Breast epithelium (tissue), 4 donors: ENCODE measurements at places on chromosomes 12 and 14. TPM values are rescaled to one million over a fixed set of nuclear protein-coding genes. Genes with fewer than 3 reads are reported as not detected.

AKAP6 gene
- 1.1 TPM for total RNA-seq

PRB2 gene
- not detected for total RNA-seq

NUAK1 gene
- total RNA-seq: 6.0 TPM

TAMALIN gene
- 8.5 TPM for total RNA-seq

SERPINA9 gene
- not detected for total RNA-seq

GPR68 gene
- total RNA-seq: 0.66 TPM

HHIPL1 gene
- 2.3 TPM for total RNA-seq

PIANP gene
- not detected for total RNA-seq

NRXN3 gene
- 3.5 TPM for total RNA-seq

KRT74 gene
- total RNA-seq: not detected

SIX1 gene
- 5.0 TPM for total RNA-seq

SDR9C7 gene
- not detected for total RNA-seq

CLEC7A gene
- total RNA-seq: 5.2 TPM

AICDA gene
- total RNA-seq: not detected

OAS2 gene
- total RNA-seq: 7.9 TPM

DNA sequence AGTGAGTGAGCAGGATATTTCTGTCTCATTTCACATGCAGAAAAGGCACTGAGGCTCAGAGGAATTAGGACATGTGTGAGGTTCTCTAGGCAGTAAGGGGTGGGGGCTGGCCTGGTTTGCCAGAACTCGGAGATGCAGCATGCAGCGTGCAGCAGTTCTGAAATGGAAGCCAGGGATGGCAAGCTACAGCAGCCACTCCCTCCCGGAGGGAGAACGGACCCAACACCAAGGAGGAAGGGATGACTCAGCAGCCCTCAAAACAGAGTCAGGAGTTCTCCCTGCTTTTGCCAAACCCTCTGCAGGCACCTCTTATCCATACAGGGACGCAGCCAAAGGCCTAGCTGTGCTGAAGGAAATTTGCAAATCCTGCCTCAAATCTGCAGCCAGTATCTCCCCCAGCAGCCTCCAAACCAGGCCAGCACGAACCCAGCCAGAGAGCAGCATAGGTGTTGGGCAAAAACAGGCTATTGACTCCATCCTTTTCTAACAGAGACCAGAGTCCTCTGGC lies 10.3 kb upstream of the SERPINA3 start:
- no peak for DNase-seq

- DNase-seq: no peak
These were observed 153.0 kb downstream of the SYNE2 start for GRCh38 chr14:64005822-64006221.

- DNase-seq: no peak
These were observed 13.7 kb downstream of the KRT72 start for GRCh38 chr12:52587563-52587962.

DNA sequence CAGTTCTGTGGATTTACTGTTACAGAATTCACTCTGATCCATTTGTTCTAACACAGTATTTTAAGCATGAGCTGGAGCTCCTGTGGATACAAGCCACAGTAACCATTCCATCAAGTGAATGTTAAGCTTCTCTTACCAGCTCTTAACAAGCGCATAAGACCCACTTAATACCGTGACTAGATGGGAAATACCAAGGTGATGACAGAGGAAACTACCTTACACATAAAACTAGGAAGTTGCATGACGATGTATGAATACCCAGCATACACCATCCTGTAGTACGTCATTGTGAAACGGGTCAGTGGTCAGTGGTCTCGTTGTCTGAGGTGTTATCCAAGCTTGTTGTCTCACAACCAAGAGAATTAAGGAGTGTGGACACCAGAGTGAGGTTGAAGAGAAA lies 2.0 kb upstream of the GALC start:
- no peak for DNase-seq

DNA sequence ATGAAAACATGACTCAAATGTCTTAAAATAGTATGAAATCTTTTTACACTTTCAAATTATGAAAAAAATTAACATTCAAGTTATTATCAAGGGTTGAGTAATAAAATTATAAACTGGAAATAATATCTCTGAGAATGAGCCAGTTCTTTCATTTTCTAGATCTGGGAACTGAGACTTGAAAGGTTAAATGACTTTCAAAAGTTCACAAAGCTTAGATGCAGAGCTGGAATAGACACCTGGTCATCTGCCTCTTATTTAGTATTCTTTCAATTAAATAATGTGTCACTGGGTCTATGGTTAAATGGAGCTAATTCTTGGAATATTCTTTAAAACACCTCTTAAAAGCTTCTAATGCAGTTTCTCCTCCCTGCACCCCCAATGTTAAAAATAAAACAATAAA lies 86.6 kb downstream of the CDK17 start:
- no peak for DNase-seq

DNA sequence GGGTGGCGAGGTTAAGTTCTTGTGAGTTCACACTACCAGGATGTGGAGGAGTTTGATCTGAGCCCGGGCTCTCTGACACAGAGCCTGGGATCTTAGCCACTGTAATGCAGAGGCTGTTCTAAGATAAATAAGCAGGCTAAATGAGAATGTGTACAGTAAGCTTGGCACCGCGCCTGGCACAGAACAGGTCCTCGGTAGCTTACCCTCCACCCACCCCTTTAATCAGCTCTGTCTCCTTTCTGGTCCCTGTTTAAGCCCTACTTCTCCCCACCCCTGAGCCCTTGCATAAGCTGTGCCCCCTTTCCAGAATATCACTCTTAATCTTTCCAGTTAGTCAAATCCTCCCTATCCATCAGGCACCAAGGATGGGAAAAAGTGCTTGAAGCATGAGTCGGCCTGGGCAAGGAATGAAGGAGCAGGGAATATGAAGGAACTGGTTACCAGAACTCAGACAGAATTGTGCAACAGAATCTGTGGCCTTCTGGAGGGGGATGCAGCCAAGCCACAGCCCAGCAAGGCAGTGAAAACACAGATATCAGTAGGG lies 32.8 kb upstream of the CMKLR1 start:
- no peak for DNase-seq

DNA sequence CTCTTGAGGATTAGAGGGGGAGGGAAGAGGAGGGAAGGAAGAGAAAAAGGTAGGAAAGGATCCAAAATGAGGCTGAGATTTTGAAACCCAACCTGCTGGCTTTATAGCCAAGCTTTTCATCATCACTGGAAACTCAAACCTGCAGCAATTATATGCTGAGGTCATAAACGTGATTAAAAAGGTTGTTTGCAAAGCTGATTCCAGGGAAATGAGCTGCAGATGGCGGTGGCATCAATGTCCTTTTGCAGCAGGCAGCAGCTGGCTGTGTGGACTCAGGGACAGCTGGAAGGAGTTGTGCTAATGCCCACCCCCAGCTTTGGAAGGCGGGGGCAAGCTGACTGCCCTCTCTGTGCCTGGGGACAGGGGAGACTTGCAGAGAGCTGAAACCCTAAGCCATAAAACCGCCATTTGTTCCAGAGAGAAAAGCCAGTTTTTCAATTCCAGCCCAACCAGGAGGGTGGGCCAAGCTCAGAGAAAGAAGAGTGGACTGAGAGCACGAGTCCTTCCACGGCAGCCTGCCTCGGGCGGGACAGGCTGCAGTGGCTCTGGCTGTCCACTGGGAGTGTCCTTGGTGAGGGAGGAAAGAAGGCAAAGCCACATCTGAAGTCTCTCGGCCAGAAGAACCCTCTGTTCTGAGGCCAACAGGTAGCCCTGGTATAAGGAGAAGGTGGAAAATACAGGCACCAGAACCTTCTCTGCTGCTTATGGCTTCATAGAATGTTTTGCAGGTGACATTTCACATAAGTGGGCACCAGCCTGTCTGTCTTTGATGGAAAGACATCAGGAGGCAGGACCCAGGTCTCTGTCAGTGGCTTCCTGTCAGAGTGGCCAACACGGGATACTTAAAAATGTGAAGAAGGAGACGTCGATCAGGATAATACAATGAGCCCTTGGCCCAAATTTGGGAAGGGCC lies 90.7 kb downstream of the SINHCAF start:
- DNase-seq: no peak

DNA sequence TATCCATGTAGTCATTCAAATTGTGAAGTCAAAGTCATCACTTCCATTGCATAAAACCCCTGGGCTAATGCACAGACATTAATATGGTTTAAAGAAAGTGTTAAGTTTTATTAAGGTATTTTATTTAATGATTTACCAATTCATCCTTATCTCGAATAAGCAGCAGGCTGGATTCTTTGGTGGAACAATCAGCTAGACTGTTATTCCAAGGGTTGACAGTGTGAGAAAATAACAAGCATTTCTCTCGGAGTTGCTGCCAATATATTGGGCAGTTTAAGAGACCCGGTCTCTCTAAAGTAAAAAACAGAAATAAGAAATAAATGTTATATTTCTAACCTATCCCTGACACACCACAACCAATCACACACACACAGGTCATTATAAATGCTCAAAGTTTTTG lies 9.4 kb downstream of the KLRB1 start:
- DNase-seq: no peak

- no peak for DNase-seq
These were observed 791.2 kb downstream of the FLRT2 start for GRCh38 chr14:86321151-86321550.

DNA sequence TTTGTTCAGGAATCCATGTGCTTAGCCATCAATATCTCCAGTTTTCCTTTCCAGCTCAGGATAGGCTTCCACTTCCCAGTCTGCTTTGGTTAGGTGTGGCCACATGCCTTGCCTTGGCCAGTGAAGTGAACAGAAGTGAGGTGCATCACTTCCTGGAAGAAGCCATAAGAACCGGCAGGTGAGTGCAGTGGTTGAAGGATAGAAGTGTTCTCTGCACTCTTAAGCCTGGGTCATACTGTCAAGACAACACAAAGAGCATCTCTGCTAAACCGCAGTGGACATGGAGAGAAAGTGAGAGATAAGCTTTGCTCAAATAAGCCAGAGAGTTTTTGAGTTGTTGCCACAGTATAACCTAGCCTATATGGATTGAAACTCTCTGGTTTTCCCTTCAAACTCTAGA lies 11.4 kb downstream of the GNG2 start:
- no peak for DNase-seq

GRCh38 chr12:57803319-57803893 lies 15.1 kb downstream of the AVIL start:
- no peak for DNase-seq

GRCh38 chr14:56501909-56502530 lies 77.6 kb upstream of the TMEM260 start:
- DNase-seq: no peak

- no peak for DNase-seq
These were observed 1.5 kb upstream of the HOXC13 start for GRCh38 chr12:53937099-53937498.

DNA sequence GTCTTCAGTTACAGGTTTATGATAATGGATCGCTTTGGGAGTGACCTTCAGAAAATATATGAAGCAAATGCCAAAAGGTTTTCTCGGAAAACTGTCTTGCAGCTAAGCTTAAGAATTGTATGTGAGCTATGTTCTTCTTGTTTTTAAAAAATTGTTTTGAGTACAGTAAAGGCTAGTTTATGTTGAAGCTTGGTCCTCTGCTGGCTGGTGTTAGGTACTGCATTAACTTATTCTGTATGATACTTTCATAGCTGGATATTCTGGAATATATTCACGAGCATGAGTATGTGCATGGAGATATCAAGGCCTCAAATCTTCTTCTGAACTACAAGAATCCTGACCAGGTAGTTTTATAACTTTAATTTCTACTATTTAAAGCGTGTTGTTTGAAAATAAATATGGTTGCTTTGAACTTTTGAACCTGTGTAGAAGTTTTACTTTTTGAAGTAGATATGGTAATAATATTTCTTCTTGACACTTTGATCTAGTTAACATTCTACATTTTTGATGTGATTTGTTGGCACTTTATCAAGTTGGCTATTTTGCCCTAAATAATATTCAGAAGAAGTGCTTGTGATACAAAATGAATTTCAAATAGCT lies 55.7 kb downstream of the VRK1 start:
- no peak for DNase-seq

DNA sequence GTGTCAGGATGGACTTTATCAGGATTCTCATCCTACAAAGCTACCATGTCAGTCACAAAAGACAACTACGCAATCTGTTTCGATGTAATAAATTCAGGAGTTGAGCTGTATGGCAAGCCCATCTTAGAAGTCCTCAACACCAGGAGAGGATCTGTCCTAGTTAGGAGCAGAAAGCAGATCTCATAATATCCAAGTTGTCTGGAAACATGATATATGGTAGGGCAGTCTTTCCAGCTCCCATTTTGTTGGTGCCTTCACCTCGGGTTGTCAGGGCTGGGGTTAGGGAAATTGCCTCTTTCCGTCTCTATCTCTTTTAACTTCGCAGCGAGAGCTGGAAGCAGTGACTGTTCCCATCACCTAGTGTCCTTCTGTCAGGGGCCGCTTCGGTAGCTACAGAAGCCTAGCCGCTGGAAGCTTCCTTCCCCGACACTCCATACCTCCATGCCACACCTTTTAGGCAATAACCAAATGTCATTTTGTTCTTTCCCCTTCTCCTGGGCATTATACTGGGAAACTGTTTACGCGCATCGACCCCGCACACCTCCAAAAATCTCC lies 1.4 kb downstream of the NIN start:
- no peak for DNase-seq

DNA sequence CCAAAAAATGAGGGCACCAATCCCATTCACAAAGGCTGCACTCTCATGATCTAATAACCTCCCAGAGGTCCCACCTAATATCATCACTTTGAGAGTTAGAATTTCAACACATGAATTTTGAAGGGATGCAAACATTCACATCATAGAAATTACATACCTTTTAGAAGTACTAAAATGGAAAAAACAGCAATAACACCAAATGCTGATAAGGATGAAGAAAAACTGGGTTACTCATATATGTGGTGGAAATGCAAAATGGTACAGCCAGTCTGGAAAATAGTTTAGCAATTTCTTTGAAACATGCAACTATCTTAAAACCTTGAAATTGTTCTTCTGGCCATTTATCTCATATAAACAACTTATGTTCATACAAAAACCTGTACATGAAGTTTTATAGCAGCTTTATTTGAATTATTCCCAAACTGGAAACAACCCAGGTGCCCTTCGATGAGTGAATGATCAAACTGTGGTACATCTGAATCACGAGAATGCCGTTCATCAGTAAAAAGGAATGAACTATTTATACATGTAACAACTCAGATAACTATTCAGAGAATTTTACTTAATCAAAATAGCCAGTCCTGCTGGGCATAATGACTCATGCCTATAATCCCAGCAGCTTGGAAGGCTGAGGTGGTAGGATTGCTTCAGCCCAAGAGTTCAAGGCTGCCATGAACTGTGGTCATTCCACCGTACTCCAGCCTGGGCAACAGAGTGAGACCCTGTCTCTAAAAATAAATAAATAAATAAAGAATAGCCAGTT lies 109.4 kb upstream of the SSTR1 start:
- no peak for DNase-seq

GRCh38 chr12:12903642-12904609 lies 12.6 kb downstream of the GPRC5A start:
- no peak for DNase-seq

GRCh38 chr12:95179011-95179410 lies 38.3 kb downstream of the FGD6 start:
- no peak for DNase-seq

- DNase-seq: no peak
These were observed 408.3 kb downstream of the EGLN3 start for GRCh38 chr14:33542338-33543287.

- no peak for DNase-seq
These were observed 345.6 kb downstream of the PAWR start for GRCh38 chr12:79344855-79345847.

GRCh38 chr12:32159925-32160324 lies 53.3 kb downstream of the BICD1 start:
- DNase-seq: no peak

- no peak for DNase-seq
These were observed 1218.9 kb upstream of the TMEM132C start for GRCh38 chr12:127048057-127048456.

GRCh38 chr12:47717443-47718193 lies 7.7 kb downstream of the ENDOU start:
- DNase-seq: peak; percentile 78

GRCh38 chr14:102181187-102181586 lies 41.5 kb downstream of the WDR20 start:
- no peak for DNase-seq
